Eye (tissue), 1 donor: ENCODE measurements at places on chromosomes 11 and 22.

DNA sequence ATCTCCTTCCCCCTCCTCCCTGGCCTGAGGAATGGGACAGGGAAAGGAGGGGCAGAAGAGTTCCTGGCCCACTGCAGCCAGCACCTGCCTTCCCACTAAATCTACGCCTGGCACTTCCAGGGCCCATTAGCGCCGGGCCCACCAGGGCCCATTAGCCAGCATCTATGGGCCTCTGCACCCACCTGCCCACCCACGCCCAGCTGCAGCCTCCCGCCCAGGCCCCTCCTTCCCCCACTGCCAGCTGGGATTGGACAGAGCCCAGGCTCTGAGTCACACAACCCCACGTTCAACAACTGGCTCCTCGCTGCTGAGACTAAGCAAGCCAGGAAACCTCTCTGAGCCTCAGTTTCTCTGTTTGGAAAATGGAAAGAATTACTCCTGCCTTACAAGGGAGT, 48.7 kb downstream of the CYTH4 start:
- peak; percentile 44 for DNase-seq

- DNase-seq, result peak; percentile 69
Measured at GRCh38 chr22:31085493-31085824, 4.3 kb downstream of the SMTN start.

DNA sequence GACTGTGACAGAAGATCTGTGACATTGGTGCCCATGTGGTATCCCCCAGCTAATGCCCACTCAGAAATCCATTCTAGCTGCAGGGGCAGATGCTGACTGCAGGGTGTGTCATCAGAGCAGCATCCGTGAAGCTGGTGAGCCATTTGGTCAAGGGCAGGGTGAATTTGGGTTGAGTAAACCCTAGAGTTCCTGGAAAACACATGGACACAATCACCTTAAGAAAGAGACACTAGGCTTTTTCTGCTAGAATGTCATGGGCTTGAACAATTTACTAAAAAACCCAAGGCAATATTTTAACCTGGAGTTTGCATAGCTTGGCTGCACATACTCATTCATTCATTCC, 100.0 kb downstream of the ADAMTS15 start:
- no peak for DNase-seq

- no peak for DNase-seq
Measured at GRCh38 chr22:44401783-44402110, 89.0 kb upstream of the SHISAL1 start.

GRCh38 chr11:18288911-18289310, 22.8 kb downstream of the SAA1 start:
- no peak for DNase-seq

GRCh38 chr11:119085437-119085847, 761 bp downstream of the HMBS start:
- no peak for DNase-seq

GRCh38 chr11:127531167-127531566, 530.6 kb upstream of the KIRREL3 start:
- no peak for DNase-seq

GRCh38 chr11:37456746-37457145, 858.7 kb upstream of the RAG2 start:
- DNase-seq, result no peak

GRCh38 chr22:45163099-45163450, 650 bp upstream of the NUP50 start:
- DNase-seq, result peak; percentile 71

- peak; percentile 60 for DNase-seq
Measured at GRCh38 chr22:46150655-46151477, 540 bp downstream of the PPARA start.

DNA sequence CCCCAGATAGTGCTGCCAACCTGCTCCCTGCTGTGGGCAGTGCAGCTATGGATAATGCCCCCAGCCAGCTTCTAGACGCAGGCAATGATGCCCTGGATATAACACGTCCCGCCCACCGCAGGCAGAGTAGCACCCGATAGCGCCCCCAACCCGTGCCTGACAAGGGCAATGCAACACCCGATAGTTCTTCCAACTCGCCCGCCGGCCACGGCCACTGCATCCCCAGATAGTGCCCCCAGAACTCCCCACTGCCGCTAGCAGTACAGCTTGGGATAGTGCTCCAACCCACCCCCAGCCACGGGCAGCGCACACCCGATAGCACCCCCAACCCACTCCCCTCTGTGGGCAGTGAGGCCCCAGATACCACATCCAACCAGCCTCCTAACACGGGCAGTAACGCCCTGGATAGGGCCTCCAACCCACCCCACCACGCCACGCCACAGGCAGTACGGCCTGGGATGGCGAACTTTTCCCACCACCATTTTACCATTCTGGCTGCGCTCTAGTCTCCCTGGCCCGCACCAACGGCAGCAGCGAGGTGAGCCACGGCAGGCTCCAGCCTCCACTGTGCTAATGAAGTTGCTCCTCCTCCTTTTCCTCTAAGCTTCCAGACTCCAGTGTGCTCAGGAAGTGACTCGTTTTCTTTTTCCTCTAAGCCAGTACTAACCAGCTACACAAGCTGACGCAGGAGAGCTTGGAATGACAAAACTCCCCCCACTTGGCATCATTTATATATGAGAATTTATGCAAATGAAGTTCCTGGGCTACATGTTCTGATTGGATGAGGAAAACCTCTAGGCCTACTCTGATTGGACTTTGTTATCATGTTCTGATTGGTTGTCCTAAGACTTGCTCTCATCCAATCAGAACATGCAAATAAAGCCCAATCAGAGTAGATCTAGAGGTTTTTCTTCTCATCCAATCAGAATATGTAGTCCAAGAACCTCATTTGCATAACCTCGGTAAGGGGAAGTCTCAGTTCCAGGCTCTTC, 3.0 kb upstream of the RFPL3 start:
- DNase-seq, result no peak

GRCh38 chr22:16776080-16776479, 49.1 kb downstream of the XKR3 start:
- no peak for DNase-seq

DNA sequence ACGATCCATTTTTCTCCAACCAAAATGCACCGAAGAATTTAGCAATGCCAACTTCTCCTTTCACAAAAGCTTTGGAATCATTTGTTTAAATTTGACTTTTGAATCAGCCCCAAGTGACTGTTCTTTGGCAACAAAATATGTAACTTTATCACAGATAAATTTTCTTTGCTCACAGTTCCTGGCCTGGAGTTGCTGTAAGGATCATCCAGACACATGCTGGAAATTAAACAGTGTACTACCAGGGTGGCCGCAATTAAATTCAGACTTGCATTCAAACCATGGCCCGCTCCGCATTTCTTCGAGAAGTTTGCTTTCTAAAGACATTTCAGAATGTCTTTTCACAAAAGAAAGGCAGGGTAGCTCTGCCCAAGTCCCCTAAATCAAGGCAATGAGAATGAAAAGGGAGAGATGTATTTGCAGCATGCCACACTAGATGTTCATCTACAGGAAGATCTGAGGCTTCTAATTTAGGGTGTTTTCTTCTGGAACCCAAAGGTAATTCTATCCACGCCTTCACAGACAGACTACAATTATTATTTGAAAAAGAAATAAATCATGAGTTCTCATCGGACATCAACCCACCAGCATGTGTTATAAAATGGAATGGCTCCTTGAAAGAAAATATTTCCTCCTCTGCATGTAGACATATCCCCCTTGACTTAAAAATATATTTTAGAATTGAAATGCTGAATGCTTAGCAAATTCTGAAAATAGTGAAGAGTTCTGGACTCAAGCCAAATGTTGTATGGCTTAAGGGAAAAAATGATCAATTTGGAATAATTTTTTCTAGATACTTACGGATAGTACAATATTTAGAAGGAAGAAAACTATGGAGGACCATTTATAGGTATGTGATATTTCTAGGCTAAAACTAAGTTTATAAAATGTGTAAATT, 189.7 kb upstream of the BLID start:
- DNase-seq, result no peak

GRCh38 chr11:69653406-69653960, 12.5 kb downstream of the CCND1 start:
- no peak for DNase-seq

DNA sequence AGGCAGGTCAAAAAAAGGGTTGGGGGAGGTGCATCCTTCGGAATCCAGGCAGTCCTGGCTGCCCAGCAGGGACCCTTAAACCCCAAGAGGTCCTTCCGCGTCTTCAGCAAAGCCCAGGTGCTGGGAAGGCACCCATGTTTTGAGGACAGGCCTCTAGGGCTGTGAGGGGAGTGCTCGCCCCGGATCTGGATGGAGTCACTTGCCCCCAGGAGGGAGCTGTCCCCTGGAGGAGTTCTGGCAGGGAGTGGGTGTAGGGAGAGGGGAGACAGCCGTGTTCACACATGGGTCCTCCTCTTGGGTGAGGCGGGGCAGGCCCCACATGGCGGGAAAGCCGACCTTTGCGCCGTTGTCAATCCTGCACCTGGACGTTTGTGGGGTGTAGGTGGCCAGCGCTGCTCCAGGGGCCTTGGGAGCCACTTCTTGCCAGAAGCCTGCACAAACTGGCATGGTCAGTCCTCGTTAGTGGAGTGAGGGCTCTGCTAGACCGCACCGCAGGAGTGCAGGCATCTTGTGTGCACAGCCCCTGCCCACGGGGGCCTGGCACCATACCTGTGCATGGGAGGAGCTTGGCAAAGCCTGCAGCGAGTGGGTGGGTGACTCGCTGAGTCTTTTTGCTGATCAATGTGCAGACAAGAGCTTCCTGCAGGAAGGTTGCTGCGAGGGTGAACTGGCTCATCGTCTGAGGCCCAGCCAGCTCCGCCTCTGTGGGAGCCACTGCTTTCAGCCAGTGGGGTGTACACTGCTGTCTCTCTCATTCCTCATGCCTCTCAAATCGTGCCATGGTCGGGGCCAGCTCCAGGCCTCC, 16.0 kb downstream of the PPIL2 start:
- no peak for DNase-seq

- DNase-seq, result peak; percentile 91
Measured at GRCh38 chr11:46826310-46827044, 19.6 kb downstream of the CKAP5 start.

DNA sequence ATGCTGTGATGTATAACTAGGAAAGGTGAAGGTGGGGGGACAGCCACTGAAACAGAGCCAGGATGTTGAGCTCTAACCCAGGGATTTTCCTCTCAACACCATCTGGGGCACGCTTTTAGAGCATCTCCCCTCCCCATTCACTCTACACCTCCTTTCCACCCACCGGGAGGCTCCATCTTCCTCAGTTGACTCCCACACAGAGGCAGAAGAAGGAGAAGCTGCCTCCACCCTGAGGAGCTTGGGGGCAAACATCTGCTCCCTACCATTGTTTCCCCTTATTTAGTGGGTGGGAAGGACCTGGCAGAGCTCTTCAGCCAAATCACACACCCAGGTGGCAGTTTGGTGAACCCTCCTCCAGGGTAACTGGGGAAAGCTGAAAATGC, 50.0 kb upstream of the ADA2 start:
- no peak for DNase-seq

DNA sequence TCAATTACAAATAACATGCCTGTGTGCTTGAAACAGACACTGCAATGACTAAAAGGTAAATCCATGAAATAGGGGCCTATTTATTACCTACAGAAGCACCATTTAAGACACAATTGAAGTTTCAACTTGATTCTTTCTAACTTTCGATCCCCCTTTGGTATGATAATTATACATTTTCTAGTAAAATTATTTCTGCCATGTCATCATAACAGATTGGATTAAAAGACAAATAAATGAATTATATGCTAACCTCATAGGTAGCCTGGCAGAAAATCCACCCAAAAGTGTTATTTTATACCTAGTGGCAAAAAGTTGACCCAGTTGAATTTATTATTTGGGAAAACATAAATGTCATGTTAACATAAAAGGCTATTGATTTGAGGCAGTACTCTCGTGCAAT, 241.1 kb downstream of the RAB38 start:
- no peak for DNase-seq

GRCh38 chr11:93579187-93579751, 36.1 kb upstream of the SMCO4 start:
- no peak for DNase-seq

GRCh38 chr11:103359216-103359615, 250.0 kb downstream of the DYNC2H1 start:
- DNase-seq, result no peak
